Memory B cell (primary cell): ENCODE measurements at places on chromosomes 12 and 14.
A peak's percentile ranks its signal among the peaks of the same experiment; 100 is the strongest.

DNA sequence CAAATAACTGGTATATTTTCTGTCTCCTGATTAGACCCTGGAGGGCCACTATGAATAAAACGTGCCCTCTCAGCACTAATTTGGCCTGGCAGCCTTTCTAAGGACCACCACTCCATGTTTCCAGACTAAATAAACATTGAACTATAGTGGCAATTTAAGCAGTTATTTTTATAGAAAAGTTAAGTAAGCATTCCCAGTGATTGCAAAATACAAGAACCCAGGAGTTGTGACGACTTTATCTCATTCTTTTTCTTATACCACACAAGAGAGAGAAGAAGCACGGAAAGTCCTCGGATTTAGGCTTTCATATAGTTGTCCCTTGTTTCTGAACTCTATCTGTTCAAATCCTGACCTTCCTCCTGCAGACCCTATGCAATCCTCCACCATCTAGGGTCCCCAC, 23.1 kb upstream of the STRAP start:
- no peak for DNase-seq
- H3K4me3 ChIP-seq: no peak overlapping the region
- no peaks in the 10 kb centered on the region for H3K27me3 ChIP-seq
- peaks cover 12% of the 10 kb centered on the region for H3K4me1 ChIP-seq
- H3K27ac ChIP-seq: no peak overlapping the region
- H3K36me3 ChIP-seq: no peaks in the 10 kb centered on the region

DNA sequence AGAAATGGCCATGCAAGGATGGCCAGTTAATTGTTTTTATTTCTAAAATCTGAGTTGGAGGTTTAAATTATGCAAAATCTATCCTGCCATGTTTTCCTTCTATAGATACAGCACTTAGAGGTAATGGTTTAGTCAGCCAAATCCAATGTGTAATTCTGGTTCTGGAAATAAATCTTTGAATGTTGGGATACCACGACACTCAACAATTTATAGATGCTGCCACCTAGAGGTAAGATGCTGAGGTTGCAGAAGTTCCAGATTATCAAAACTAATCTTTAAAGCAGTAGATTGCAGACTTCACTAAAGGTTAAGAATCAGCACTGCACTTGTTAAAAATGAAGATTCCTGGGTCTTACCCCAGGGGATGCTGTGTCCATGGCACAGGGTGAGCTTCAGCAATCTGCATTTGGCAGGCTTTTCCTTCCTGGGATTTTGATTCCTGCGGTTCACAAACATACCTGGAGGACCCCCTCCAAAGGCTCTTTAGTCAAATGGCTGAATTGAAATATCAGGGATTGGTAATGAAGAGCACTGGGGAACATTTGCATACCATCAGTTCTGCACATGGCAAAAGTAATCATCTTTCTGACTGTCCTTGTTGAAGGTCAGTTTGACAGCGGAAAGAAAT, 53.4 kb upstream of the ANO4 start:
- H3K4me1 ChIP-seq: no peaks in the 10 kb centered on the region
- no peaks in the 10 kb centered on the region for H3K36me3 ChIP-seq
- no peak for DNase-seq
- H3K27ac ChIP-seq: no peak overlapping the region
- peaks cover 3% of the 10 kb centered on the region for H3K27me3 ChIP-seq

GRCh38 chr14:54374117-54374884, 22.5 kb upstream of the CDKN3 start:
- no peaks in the 10 kb centered on the region for H3K36me3 ChIP-seq
- no peak overlapping the region for H3K4me3 ChIP-seq
- peaks cover 13% of the 10 kb centered on the region for H3K27me3 ChIP-seq
- peaks cover 14% of the 10 kb centered on the region for H3K4me1 ChIP-seq
- DNase-seq: no peak

DNA sequence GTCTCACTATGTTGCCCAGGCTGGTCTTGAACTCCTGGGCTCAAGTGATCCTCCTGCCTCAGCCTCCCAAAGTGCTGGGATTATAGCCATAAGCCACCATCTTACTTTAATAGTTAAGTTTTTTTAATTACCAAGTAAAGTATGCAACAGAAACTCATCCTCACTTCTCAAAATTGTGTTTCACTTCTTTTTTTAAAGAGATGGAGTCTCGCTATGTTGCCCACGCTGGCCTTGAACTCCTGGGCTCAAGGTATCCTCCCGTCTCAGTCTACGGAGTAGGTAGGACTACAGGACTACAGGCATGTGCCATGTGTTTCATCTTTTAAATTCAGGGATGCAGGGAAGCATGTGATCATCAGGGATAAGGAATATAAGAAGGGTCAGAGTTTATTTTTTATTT, 17.2 kb upstream of the ARID2 start:
- no peak overlapping the region for H3K4me3 ChIP-seq
- H3K27me3 ChIP-seq: no peaks in the 10 kb centered on the region
- no peak for DNase-seq

DNA sequence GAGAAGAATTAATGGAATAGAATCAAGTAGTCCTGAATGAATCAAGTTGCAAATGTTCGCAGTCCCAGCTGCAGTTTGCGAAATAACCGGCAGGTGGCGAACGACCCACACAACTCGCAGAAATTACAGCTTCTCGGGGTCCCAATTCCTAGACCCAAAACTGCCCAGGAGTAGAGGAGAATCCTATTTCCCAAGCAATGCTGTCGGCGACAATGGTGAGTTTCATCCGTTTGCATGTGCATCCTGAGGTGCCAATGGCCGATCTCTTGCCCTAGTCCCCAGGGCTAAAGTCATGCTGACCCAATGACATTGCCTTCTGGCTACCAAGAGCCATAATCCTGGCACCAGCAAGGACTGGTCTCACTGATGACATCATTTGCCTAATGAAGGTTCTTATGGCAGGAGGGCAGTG, 8.5 kb upstream of the ASCL1 start:
- H3K4me3 ChIP-seq: no peak overlapping the region
- no peak overlapping the region for H3K27ac ChIP-seq
- peak; percentile 73 for DNase-seq
- peaks cover 27% of the 10 kb centered on the region for H3K27me3 ChIP-seq
- peaks cover 8% of the 10 kb centered on the region for H3K4me1 ChIP-seq

DNA sequence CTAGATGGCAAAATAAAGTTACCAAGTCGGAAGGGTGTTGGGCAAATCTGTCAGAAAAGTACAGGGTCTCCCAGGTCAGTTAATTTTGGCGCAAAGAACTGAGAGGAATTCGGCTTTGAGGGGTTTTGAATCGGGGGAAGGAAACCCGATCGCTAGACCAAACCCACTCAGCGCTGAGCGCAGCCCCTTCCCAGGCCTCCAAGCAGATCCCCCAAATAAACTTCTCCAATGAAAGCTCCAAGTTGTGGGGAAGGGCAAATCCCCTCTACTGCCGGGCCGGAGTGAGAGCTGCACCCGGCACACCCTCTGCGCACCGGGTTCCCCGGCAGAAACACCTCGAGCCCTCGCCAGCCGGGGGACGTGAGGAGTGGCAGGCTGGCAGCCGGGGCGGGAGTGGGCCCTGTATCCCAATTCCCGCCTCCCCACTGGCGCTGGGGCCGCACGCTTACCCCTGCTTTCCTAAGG, 441 bp downstream of the E2F7 start:
- peak; percentile 17 for DNase-seq
- H3K27ac ChIP-seq: no peak overlapping the region
- H3K27me3 ChIP-seq: peaks cover 15% of the 10 kb centered on the region
- H3K4me3 ChIP-seq: peak overlapping the region; percentile 79
- H3K4me1 ChIP-seq: peaks cover 27% of the 10 kb centered on the region

DNA sequence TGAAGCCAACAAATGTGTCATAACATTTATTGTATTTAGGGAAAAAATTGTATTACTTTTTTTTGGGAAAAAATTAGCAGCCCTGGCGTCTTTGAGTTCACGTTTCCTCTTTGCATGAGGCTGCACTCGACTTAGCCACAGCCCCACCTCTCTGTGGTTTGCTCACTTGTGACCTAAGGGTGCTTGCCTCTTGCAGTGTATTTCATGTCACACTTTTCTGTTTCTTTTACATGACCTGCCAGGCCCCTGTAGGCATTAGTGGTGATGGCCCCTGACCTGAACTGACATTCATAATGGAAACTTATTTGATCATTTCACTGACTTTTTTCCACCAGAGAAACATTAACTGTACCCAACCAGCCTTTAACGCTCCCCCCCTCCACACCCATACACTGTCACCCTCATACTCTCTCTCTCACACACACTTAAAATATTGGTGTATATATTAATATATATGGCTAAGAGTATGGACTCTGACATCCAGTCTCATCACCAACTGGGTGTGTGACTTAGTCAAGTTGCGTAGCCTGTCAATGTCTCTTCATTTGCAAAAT, 122.9 kb downstream of the PRKCH start:
- no peak overlapping the region for H3K4me3 ChIP-seq
- H3K27ac ChIP-seq: no peak overlapping the region
- H3K36me3 ChIP-seq: no peaks in the 10 kb centered on the region

- H3K27ac ChIP-seq: no peak overlapping the region
- H3K4me3 ChIP-seq: no peak overlapping the region
- no peaks in the 10 kb centered on the region for H3K4me1 ChIP-seq
- no peaks in the 10 kb centered on the region for H3K27me3 ChIP-seq
These were observed 58.6 kb upstream of the BCL11B start for GRCh38 chr14:99330316-99331240.

DNA sequence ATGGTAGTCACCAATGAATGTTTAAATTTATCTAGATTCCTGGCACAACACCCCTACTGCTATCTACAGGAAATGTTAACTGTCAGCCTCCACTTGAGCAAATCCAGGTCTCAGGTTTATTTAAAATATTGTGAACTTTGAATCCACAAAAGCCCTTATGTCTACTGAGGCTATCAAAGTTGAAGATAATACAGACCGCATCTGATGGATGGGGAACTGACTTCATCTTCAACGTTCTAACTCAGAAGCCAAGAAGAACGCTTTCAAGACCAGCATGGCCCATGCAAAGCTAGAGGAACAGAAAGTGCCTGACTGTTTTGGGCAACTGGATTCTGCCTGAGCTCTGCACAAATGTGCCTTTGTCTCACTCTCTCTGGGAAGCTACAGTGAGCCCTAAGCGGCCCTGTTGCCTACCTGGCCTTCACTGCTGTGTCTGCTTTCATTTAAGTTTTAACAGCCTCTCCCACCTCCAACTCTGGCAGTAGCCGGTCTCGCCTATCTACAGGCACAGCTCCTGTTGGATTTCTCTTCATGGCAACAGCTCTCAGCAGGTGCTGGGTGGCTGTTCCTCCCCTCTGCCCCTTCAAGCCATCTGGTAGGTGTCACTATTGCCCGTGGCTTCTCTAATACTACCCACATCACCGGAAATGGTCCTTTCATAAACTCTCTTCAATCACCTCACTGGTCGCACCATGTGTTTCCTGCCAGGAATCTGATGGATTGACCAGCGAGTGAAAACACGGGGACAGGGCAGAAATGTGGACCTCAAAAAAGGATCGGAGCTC, 112.1 kb upstream of the OVCH1 start:
- no peaks in the 10 kb centered on the region for H3K36me3 ChIP-seq
- H3K4me1 ChIP-seq: no peaks in the 10 kb centered on the region

GRCh38 chr14:22533057-22533704, 55.8 kb downstream of the DAD1 start:
- H3K27ac ChIP-seq: peak overlapping the region; percentile 96
- H3K36me3 ChIP-seq: peaks cover 4% of the 10 kb centered on the region
- H3K4me1 ChIP-seq: peaks cover 49% of the 10 kb centered on the region
- H3K4me3 ChIP-seq: peak overlapping the region; percentile 78

- no peak for DNase-seq
- peaks cover 46% of the 10 kb centered on the region for H3K4me1 ChIP-seq
- peaks cover 3% of the 10 kb centered on the region for H3K36me3 ChIP-seq
- H3K27me3 ChIP-seq: no peaks in the 10 kb centered on the region
- peak overlapping the region; percentile 56 for H3K4me3 ChIP-seq
- H3K27ac ChIP-seq: peak overlapping the region; percentile 86
These were observed 74.3 kb downstream of the NCOR2 start for GRCh38 chr12:124492879-124493808.

- H3K27me3 ChIP-seq: peaks cover 7% of the 10 kb centered on the region
- no peak overlapping the region for H3K27ac ChIP-seq
- H3K36me3 ChIP-seq: no peaks in the 10 kb centered on the region
- H3K4me1 ChIP-seq: no peaks in the 10 kb centered on the region
- DNase-seq: no peak
These were observed 61.0 kb upstream of the PELI2 start for GRCh38 chr14:56057071-56057741.

- H3K4me1 ChIP-seq: no peaks in the 10 kb centered on the region
- no peak for DNase-seq
- H3K27ac ChIP-seq: no peak overlapping the region
- no peak overlapping the region for H3K4me3 ChIP-seq
- no peaks in the 10 kb centered on the region for H3K27me3 ChIP-seq
These were observed 1066.1 kb downstream of the FLRT2 start for GRCh38 chr14:86596024-86596423.

DNA sequence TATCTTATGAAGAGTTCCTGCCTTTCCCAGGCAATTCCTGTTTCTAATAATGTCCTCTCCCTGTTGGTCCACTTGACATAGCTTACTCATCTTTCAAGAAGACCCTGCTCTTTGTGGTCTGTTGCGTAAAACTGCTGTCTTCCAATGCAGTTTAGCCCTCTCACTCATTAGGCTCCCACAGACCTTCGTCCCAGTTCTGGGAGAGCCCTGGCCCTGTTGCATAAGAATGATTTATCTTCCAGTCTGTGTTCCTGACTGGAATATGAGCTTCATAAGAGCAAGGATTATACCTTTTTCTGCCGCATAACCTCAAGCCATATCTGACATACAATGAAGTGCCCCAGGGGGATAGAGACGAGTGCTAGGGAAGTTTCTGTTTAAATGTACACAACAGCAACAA, 365.9 kb upstream of the NOVA1 start:
- no peaks in the 10 kb centered on the region for H3K27me3 ChIP-seq
- no peak overlapping the region for H3K4me3 ChIP-seq
- no peak overlapping the region for H3K27ac ChIP-seq
- H3K4me1 ChIP-seq: no peaks in the 10 kb centered on the region
- no peaks in the 10 kb centered on the region for H3K36me3 ChIP-seq

GRCh38 chr12:23888396-23889068, 60.9 kb downstream of the SOX5 start:
- no peak overlapping the region for H3K4me3 ChIP-seq
- peaks cover 2% of the 10 kb centered on the region for H3K36me3 ChIP-seq
- H3K27me3 ChIP-seq: no peaks in the 10 kb centered on the region
- no peak overlapping the region for H3K27ac ChIP-seq
- DNase-seq: no peak
- peaks cover 6% of the 10 kb centered on the region for H3K4me1 ChIP-seq

DNA sequence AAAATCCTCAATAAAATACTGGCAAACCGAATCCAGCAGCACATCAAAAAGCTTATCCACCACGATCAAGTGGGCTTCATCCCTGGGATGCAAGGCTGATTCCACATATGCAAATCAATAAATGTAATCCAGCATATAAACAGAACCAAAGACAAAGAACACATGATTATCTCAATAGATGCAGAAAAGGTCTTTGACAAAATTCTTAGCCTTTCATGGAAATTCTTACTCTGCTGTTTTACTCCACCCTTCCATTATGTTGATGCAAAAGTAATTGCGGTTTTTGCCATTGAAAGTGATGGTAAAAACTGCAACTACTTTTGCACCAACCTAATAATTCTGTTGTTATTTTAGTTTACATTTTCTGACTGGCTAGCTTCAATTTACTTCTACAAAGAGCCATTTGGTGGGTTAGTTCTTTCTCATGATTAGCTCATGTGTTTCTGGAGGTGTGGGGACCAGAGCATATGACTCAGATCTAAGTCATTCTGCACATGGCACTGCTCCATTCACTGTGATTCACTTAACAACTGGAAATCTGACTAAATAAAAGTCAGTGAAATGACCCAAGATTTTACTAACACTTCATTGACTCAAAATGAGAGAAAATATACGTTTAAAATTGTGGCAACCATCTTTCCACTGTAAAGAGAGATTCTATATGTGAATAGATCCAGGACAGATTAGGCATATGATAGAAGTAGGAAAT, 99.9 kb downstream of the TMTC3 start:
- H3K36me3 ChIP-seq: no peaks in the 10 kb centered on the region
- H3K4me1 ChIP-seq: peaks cover 5% of the 10 kb centered on the region
- H3K27ac ChIP-seq: no peak overlapping the region
- no peak for DNase-seq
